ENCODE measurements at places on chromosomes 12 and 14. TPM values are rescaled to one million over a fixed set of nuclear protein-coding genes. Genes with fewer than 3 reads are reported as not detected.

CHGA gene
- total RNA-seq: not detected

DAO gene
- total RNA-seq: not detected

RNF212B gene
- total RNA-seq: not detected

TMEM119 gene
- total RNA-seq: 0.96 TPM

C2CD5 gene
- total RNA-seq: 42.8 TPM

ESR2 gene
- total RNA-seq: 0.05 TPM

PZP gene
- total RNA-seq: not detected

KCNA5 gene
- not detected for total RNA-seq

SSTR1 gene
- total RNA-seq: not detected

HOXC11 gene
- not detected for total RNA-seq

RND1 gene
- 4.0 TPM for total RNA-seq

KRT3 gene
- not detected for total RNA-seq

VASH1 gene
- 5.0 TPM for total RNA-seq

SLC6A15 gene
- total RNA-seq: not detected

ALDH1L2 gene
- 1.2 TPM for total RNA-seq

IRF9 gene
- total RNA-seq: 321 TPM

LPCAT3 gene
- total RNA-seq: 37.4 TPM

STYK1 gene
- 0.96 TPM for total RNA-seq

SMCO3 gene
- total RNA-seq: not detected

ALX1 gene
- total RNA-seq: not detected

TSHR gene
- total RNA-seq: 3.6 TPM

PTPRO gene
- 8.3 TPM for total RNA-seq

SERPINA10 gene
- total RNA-seq: not detected

AQP6 gene
- not detected for total RNA-seq

ZFHX2 gene
- total RNA-seq: 2.9 TPM

GALNT16 gene
- total RNA-seq: 0.02 TPM

PTGDR gene
- 0.56 TPM for total RNA-seq
